ENCODE measurements at places on chromosomes 6 and 20.

DNA sequence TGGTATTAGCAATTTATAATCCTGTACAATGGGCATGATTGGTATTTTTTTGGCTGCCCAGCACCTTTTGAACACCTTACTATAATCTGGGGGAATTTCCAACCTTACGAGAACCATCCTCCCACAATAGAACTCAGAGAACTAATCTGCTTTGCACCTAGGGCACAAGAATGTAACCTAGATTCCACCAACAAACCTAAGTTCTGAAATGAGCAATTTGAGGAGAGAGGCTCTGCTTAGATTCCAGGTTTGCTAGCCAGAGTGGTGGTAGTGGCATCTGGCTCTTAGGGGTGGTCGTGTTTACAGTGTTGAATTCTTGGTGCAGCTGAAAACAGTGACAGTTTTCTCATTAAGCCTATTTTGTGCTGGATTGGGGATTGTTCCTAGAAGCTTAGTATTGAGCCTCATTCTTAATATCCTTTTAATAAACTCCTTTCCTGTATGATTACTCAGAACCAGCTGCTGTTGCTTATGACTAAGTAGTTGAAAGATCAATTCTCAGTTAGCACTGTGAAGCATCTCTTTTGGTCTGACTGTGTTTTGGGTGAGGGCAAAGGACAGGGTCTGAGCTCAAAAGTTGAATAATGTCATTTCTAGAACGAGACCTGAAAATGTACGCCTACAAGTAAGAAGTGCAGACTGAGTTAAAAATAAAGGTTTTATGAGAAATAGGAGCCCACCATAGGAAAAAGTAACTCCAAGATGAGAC lies 385.6 kb downstream of the CDKAL1 start:
- no peak for DNase-seq

- no peak for DNase-seq
These were observed 9.1 kb downstream of the MC3R start for GRCh38 chr20:56257604-56258003.

DNA sequence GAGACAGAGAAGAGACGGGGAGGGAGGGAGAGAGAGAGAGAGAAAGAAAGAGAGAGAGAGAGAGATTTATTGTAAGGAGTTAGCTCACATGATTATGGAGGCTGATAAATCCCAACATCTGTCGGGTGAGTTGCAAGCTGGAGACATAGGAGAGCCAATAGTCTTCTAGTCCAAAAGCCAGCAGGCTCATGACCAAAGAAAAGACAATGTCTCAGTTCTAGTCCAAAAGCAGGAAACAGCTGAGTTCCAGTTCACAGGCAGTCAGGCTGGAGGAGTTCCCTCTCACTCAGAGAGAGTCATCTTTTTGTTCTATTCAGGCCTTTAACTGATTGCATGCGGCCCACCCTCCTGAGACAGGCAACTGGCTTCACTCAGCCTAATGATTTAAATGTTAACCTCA lies 416.6 kb downstream of the PREX1 start:
- DNase-seq, result no peak

DNA sequence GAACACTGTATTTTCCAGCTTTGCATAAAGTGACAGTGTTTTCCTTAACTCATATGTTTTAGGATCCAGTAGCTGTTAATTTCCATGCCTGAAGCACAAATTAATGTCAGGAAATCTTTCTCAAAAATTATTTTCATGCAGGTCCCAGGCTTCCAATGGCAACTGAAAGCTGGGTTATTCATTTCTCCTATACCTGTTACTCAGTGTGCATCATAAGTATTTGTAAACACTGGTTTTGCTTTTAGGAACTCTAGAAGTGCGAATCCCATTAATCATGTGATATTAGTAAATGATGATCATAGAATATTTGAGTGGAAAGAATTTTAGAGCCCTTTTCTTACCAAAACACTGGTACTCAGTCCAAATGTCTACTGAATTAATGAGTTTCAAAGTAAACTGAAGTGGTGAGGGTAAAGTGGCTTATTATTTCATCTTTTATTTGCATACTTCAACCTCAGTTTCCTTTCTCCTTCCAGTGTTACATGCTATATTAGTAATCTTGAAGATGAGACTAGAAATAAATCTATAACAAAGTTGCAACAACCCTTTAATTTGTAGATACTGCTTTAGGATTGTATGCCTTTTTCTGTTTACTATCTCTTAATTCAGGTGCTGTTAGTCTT lies 124.0 kb downstream of the ZFAND3 start:
- DNase-seq, result no peak

GRCh38 chr6:121435444-121436069 lies at the start of gene GJA1:
Gene GJA1, plus strand, starts transcription at chr6:121435646. Its CDS starts 11,202 bp downstream, at chr6:121446848.
- peak; percentile 61 for DNase-seq

DNA sequence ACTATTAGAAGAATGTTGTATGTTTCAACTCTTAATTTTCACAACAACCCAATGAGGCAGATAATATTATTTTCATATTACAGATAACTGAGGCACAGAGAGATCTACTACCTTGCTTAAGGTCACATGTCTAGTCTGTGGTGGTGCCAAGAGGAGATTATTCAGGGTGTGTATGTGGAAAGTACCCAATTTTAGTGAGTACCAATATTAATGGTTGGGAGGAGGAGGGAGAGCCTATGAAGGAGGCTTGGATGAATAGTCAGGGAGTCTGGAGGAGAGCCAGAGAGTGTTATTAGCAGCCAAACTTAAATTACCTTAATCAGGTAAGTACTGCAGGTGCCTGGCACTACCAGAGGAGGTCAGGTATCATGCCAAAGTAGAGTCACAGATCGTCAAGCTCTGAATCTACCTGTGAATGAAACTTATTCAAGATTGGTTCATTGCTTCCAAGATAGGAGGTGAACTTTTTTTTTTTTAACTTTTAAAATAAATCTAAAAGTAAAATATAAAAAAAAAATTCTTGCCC lies 10.9 kb upstream of the CALHM6 start:
- no peak for DNase-seq

DNA sequence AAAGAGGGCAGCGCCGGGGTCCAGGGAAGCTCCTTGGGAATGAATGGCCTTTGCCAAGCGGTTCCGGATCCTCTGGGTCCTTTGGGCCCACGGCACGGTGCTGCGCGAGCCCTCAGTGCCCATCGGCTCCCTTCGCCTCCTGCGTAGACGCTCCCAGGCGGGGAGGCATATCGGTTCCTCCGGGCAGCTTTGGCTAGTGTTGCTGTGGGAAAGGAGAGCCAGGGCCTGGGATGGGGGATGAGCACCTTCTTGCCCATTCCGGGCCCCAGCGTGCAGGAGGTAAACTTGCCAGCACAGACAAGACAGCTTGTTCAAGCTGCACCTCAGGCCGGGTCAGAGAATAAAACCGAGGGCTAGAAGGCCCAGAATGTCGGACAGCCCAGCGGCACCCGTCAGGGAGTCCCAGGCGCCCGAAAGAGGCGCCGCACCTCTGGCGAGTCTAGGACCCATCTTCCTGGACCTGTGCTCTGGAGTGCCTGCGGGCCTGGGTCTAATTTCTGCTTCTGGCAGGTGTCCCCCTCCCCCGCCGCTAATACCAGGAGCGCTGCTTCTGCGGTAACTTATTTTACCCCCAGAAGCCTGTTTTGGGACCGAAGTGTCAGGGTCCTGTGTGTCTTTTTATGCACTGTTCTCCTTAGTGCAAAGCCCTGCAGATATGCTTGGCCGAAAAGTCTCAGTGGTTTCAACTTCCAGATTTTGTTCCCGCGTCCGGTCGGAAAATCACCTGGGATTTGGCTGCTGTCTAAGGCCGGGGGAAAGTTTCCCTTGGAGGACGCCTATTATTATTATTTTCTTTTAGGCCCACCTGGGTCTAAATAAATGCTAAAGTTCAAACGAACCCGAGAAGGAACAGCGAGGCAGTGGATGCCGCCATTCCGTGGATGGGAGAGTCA lies 1.7 kb upstream of the TFAP2C start:
- no peak for DNase-seq
